ENCODE measurements at places on chromosomes 11 and 22. TPM values are rescaled to one million over a fixed set of nuclear protein-coding genes. Genes with fewer than 3 reads are reported as not detected.

The NEU3 gene
- polyA plus RNA-seq = 10.0 TPM

The PLAAT3 gene
- polyA plus RNA-seq = 17.0 TPM

The CPT1A gene
- 26.3 TPM for polyA plus RNA-seq

GRCh38 chr22:27879923-27880322 is 39.1 kb downstream of the PITPNB start:
- DNase-seq = no peak

DNA sequence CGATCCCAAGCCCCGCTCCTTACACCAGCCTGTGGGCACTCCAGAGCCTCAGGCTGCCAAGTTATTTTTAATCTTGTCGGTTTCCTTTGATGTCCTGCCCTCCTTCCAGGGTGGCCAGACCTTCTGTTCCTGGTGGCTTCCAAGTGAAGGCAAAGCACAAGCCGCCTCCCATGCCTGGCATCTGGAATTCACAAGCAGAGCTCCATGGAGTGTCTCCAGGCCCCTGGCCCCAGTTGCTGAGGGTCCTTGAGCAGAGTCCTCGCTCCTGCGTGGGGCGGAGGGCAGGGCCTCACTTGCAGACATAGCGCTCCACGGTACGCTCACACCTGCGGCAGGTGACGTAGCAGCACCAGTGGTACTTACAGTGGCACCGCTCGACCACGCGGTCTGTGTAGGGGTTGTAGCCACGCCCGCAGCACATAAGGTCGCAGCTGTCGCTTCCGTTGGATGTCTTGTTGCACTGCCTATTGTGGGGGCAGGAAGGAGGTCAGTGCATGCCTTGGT is 19.5 kb downstream of the WNT11 start:
- DNase-seq = no peak

GRCh38 chr11:121029153-121029552 is 5.3 kb downstream of the TBCEL start:
- no peak for DNase-seq

- no peak for DNase-seq
Observed at GRCh38 chr11:44028816-44029506, 18.8 kb upstream of the ACCSL start.

GRCh38 chr22:37781434-37782059 is 26.2 kb upstream of the GCAT start:
- no peak for DNase-seq

DNA sequence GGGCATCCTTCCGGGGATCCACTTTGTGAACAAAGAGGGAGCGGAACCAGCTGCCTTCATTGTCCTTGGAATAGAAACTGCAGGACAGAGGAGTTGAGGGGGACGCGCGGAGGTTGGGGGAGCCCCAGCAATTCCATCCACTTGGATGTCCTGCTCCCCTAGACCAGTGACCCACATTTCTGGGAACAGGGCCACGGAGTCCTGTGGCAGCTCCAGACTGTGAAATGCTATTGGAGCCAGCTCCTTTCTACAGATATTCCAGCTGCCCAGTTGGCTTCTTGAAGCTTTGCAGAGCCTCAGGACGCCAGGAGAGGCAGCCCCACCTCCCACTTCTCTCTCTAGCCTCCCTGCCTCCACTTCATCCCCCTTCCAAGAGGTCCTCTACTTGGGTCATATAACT is 10.5 kb downstream of the NIPSNAP1 start:
- DNase-seq = no peak

GRCh38 chr11:32641361-32641760 is 57.7 kb downstream of the EIF3M start:
- DNase-seq = no peak
